T-helper 17 cell (primary cell): ENCODE measurements at places on chromosomes 6 and 20.

DNA sequence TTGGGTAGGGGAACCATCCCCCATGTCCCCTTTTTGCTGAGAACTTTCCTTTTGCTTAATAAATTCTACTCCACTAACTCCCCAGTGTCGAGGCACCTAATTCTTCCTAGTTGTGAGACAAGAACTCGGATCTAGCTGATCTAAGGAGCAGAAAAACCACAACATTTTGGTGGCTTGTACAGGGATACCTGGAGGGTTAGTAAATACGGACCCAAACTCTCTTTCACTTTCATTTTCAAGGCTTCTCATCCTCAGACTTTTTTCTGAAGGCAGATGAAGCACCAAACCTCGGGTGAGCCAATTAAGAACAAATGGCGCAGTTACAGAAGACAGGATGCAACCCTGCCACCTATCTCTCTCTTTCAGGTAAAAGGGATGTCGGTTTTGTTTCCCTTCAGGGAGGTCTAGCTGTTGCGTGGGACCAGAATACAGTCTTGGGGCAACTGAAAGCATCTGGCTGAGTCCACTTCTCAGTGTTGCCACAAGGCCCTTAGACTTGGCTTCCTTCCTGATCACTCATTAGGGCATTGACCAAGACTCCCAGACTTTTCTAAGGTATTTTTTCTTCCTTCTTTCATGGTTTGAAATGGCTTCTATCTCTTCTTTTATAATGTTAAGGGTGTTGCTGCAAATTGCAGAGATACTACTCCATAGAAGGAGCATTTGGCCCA is 11.1 kb upstream of the HTR1B start:
- no peak for DNase-seq

DNA sequence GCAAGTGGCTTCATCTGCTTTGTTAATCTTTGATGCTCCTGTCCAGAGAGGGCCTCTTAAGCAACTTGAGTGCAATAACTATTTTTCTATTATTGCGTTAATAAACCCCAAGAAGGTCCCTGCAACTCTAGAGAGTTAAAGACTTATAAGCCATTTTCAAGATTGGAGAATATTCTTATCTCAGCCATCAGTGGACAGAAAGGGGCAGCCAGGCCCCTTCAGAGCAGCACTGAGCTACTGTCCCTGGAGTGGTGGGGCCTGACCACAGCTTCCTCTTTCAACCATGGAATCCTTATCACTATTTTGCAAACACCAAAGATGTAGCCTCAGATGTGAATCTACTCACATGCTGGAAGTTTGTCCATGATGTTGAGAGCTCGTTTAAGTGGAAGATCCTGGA is 2.8 kb upstream of the MAS1L start:
- no peak for DNase-seq

GRCh38 chr6:167424060-167424673 is 99.3 kb downstream of the TTLL2 start:
- no peak for DNase-seq

GRCh38 chr6:92109256-92109655 is 1310.1 kb downstream of the EPHA7 start:
- no peak for DNase-seq

GRCh38 chr20:62365814-62366369 is 1.2 kb downstream of the LAMA5 start:
- DNase-seq: no peak

- DNase-seq: no peak
These were observed 23.1 kb downstream of the OR2B6 start for GRCh38 chr6:27980111-27980510.

DNA sequence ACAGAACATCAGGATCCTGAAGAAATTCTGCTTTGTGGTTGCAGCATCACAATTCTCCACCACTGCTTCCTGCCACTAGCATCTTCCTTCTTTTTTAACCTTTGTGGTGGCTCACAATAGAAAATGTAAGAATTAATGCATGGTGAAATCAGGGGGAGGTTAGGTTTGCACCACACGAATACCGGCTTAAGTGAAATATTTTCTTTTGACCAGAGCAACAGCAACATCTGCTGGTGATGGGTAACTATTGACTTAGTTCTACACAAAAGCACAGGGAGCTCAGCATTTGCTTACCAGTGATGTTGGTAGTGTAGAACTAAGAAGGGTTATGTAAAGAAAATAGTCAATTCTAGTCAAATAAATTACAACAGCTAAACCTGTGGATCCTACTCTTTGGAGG is 280.5 kb downstream of the SYNE1 start:
- no peak for DNase-seq

DNA sequence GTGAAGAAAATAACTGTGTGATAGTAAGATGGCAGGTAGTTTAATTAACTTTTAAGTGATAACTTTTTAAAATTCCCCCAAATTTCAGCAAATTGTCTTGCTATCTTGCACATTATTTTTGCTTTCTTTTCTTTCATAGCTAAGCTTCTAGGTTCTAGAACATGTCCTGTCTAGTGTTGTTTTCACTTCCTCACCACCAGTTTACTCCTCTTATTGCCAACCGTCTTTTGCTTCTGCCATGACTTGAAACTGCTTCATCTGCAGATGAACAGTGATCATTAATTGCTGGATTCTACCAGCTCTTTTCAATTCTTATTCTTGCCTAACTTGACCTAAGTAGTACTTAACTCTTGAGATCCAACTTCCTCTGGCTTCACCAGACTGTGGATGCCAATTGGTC is 137.8 kb downstream of the CENPW start:
- DNase-seq: no peak
